ENCODE measurements at places on chromosomes 4 and X. TPM values are rescaled to one million over a fixed set of nuclear protein-coding genes. Genes with fewer than 3 reads are reported as not detected.

- no peak for DNase-seq
Observed at GRCh38 chrX:115234461-115234860, 565 bp upstream of the LRCH2 start.

SLC7A11 gene
- 1.5 TPM for total RNA-seq

GRCh38 chr4:154433543-154433942 lies 58.1 kb downstream of the DCHS2 start:
- no peak for DNase-seq

DNA sequence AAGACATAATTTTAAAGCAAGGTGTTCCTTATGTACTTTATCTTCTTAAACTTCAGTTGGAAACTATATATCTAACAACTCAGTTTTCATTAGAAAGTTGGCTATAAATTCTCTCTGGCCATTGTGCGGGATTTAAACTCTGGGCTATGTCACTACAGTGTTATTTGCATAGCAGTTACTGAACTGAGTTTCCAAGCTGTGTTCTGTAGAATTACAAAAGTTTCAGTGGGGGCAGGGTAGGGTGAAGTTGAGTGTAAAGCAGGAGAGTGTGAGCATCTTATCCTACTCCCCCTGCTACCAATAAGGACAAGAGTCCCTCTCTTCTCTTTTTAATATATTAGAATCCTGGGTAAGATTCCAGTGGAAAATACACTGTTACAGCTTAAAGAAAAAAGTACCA lies 254.5 kb upstream of the SLITRK2 start:
- no peak for DNase-seq

TLR2 gene
- total RNA-seq: 34.8 TPM

DNA sequence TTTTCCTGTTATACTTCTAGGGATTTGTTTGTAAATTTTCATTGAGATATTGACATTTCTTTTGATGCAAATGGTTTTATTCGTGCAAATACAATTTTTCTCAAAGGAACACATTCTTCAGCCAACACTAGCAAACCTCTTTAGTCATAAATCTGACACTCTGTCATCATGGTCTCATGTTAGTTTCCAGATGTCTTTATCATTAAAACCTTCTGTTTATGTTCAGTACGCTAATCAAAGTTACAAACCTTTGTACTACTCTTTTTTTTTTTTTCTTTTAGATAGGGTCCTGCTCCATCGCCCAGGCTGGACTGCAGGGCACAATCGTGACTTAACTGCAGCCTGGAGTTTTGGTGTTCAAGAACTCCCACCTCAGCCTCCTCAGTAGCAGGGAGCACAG lies 7.1 kb downstream of the SLC25A31 start:
- no peak for DNase-seq

FAM149A gene
- total RNA-seq: 20.7 TPM

MID2 gene
- 12.7 TPM for total RNA-seq

FRMPD4 gene
- total RNA-seq: 0.15 TPM

TIMM8A gene
- 0.67 TPM for total RNA-seq

DNA sequence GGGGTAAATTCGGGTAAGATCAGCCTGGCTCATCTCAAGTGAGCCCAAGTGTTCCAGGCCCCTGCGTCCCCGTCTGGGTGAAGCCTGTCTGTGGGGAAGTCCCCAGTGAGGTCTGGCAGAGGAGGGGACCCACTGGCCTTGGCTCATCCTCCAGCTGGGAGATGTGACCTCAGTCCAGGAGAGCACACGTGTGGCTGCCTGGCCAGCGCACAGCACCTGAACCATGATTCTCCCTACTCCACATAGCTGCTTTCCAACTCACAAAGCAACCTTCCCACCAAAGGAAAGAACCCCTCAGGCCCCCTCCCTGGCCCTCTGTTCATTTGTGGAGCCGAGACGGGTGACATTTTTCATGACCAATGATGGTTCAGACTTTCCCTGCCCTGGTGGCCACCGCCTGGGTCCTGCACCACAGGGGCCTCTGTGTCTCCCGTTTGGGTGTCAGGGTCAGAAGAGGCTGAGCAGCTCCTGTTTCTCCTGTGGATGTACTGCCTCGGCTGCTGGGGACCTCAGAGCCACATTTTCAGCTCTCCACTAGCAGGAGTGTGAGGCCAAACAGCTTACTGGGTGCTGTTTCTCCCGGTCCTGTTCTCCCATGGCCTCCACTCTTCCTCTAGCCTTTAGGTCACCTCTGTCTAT lies 111.4 kb downstream of the CPZ start:
- peak; percentile 14 for DNase-seq

DNA sequence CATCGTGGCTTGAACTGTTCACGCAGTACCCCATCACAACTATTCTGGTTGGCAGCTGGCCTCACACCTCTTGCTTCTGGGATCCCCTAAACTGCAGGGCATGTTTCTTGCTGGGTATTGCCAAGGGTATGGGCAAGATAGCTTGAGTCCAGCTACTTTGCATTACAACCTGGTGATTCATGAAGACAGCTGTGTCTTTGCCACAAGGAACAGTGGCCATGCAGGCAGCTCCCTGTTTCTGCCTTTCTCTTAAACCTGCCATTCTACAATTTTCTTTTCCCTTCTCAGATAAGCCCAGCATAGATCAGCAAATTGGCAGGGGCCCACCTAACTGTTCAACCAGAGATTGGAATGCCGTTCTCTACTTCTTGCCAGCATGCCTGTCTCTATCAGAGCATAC lies 42.8 kb downstream of the TENM3 start:
- no peak for DNase-seq

- DNase-seq: no peak
Observed at GRCh38 chrX:19566359-19567222, 51.3 kb upstream of the MAP3K15 start.

ABHD18 gene
- total RNA-seq: 9.4 TPM

SLC49A3 gene
- total RNA-seq: 34.4 TPM

Measured in upper lobe of left lung (tissue), 6 donors.